Activated T-helper 1 cell treated with Interleukin-2 at 50 U/mL for 16 hours (primary cell): ENCODE measurements at places on chromosomes 2 and 18.

- DNase-seq, result no peak
Observed at GRCh38 chr18:56715121-56715520, 64.0 kb downstream of the WDR7 start.

DNA sequence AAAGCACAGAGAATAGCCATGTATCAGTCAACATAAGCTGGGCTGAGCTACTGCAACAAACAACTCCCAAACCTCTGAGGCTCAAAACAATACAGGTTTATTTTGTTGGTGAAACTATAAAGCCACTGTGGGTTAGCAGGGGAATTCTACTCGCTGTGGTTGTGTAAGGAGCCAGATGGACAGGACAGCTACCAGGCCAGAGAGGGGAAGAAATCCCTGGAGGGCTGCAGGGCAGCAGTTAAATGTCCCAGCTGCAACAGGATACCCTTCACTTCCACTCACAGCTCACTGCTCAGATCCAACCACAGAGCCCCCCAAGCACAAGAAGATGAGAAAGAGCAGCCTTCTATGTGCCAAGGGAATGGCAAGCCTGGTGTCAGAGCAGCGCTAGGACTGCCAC, 245.9 kb upstream of the RAB6C start:
- DNase-seq, result no peak

GRCh38 chr2:38315707-38316333, 61.3 kb downstream of the ATL2 start:
- DNase-seq, result no peak

DNA sequence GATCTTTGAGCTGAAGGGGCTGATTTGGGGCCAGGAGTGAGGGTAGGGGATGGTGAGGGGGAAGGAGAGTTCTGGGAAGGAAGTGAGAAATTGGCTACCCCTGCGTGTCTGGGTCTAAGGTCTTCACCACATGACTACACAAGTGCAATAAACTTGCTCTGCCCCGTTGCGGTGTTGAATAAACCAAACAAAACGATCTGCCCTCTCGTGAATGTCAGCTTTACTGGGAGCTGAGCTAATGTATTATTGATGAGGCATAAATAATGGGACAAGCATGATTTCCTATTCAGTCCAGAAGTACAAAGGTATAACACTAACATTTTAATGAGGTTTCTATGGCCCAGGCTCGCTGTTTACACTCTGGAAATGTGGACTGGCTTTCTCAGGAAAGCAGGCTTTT, 8.0 kb upstream of the CFAP221 start:
- DNase-seq, result no peak

- DNase-seq, result peak; percentile 4
Observed at GRCh38 chr2:226423498-226423960, 376.1 kb downstream of the IRS1 start.
